Epithelial cell of esophagus (primary cell): ENCODE measurements at places on chromosomes 1 and 21.
A peak's percentile ranks its signal among the peaks of the same experiment; 100 is the strongest.

DNA sequence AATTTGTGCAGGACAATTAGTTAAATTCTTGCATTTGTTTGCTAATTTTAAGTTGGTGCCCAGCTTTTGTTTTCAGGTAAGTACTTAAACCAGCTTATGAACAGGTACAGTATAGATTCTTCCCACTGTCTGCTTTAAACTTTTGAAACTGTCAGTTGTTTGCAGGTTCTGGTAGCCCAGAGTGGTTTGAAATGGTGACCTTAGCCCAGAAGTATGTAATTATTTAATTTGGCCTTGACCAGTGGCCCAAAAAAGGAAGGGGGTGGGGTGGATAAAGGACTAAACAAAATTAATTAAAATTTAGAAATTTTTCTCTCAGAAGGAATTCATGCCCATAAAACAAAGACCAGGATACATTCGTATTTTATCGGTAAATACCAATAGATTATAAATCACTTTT is 69.0 kb downstream of the PTBP2 start:
- no peak for DNase-seq

- DNase-seq: no peak
Observed at GRCh38 chr1:36432616-36433015, 17.6 kb downstream of the OSCP1 start.

DNA sequence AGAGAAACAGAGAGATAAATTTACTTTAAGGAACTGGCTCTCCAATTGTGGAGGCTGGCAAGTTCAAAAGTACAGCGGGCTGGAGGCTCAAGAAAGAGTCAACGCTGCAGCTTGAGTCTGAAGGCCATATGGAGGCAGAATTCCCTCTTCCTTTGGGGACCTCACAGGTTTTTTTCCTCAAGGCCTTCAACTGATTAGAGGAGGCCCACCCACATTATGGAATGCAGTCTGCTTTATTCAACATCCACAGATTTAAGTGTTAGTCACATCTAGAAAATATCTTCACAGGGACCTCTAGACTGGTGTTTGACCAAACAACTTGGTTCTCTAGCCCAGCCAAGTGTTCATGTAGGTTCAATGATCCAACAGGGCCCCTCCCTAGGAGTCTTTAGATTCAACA is 117.8 kb downstream of the SLC35F3 start:
- DNase-seq: no peak

DNA sequence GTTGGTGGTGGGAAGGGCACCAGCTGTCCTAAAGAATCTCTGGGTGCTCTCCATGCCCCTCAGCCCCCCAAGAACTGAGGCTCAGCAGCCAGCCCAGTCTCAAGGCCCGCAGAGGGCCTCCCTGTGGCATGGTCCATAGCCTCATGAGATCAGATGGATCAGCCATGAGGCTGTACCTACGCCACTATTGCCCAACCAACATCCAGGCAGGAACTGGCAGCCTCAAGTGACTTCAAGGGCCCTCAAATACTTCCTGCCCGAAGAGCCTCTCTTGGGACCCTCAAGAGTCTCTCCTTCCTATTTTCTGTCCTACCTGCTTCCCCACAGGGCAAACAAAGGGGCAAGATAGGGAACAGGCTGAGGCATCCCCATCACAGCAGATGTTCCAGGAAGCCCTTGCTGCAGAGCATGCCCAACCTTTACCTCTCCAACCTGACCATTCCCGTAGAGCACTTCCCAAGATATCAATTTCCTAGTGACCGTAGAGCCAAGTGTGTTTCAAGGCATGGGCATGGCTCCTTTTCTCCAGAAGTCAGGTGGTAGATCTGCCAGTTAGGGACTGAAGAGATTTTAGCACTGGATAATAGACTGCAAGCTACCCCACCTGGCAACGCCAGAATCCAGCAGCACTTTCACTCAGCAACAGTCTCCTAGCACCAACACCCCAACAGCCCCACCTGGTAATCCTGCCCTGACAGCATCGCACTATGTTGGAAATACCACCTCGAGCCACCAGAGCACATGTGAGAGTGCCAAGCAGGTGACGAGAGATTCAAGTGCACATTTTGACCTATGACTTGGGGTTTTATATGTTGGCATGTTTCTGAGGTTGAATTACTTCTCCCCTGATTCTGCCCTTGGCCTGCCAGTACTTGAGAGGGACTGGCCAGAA is 13.7 kb upstream of the MFSD2A start:
- no peak for DNase-seq

DNA sequence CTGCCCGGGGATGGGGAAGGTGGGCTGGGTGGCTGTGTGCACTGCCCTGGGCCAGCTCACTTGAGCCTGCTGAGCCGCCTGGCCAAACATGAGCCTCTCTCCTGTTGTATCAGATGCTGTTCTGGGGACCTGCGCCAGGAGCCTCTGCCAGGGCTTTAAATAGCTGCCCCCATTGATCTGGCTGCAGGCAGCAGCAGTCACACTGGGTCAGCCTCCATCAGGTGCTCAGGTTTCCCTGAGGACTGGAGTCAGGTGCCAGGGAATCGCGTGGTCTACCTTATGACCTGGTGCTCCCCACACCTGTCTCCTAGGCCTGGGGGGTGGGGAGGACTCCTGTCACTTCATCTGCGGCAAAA is 700 bp upstream of the CCDC28B start:
- DNase-seq: no peak

DNA sequence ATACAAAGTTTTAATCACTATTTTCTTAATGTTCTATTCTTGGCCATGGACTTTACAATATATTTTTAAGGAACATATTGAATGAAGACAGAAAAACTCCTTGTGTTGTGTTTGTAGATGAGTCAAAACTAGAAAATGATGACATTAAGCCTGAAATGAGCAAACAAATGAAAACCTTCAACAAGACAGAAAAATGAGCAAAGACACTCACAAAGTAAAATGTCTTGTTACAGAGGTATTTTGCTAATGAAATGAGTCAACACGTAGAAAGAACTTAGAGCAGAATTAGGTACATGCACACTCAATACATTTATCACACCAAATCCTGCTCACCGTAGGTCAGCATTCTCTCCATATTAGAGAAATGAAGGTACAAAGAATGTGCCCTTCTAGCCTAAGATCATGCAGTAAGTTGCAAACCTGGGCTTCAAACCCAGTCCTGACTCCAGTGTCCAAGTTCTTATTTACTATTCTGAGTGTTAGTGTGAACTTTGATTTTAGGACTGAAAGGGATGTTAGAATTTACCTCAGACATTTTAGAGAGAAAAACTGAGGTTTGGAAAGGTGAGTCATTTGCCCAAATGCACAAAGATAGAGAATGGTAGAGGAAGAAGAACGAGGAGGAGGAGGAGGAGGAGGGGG is 133.9 kb upstream of the SGIP1 start:
- DNase-seq: no peak

GRCh38 chr1:111084999-111085398 is 54.9 kb downstream of the DRAM2 start:
- DNase-seq: no peak

- peak; percentile 60 for DNase-seq
Observed at GRCh38 chr21:45104560-45104959, 30.2 kb downstream of the ADARB1 start.

DNA sequence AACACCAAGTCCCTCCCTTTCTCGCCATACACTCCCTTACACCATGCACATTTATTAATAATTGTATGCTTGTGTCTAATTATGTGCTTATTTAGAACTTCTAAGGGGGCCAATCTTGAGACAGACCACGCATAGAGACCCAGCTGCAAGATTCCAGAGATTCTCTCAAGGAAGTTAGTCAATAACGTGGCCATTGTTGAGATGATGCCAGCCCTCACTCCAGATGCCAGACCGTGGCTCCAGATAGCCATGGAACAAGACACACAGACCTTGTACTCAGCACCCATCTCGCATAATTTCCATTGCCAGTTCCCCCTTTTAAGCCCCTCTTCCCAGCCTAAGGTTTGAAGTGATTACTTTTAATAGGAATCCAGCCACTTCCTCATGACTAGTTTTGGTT is 62.4 kb downstream of the DIRAS3 start:
- no peak for DNase-seq

- no peak for DNase-seq
Observed at GRCh38 chr1:182629499-182630096, 25.4 kb upstream of the RGS16 start.

DNA sequence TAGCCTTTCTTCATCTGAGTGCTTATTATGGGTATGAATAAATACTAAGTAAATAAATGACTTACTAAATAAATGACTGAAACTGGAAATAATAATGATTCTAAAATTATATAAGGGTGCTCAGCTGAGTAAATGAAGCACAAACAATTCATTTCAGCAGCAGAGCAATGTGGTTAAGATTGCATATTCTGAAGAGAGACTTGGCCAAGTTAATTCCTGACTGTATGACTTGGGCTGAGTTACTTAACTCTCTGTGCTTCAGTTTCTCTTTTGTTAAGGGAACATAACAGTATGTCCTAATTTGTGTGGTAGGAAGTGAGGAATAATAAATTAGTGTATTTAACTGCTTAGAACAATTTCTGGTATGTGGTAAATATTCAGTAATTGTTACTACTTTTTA is 19.1 kb downstream of the AGL start:
- DNase-seq: no peak

DNA sequence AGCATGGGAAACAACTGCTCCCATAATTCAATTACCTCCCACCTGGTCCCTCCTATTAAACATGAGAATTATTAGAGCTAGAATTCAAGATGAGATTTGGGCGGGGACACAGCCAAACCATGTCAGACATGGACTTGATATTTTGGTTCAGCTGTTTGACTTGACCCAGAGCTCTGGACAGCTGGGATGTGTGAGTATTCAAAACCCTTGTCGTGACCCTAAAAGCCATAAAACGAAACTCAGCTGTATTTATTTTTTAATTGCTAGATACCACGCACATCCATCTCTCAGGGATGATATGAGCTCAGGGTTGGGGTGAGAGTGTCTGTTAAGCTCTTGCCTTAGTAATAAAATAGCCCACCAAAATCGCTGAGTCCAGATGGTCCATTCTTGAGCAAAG is 45.4 kb downstream of the RCSD1 start:
- no peak for DNase-seq

GRCh38 chr21:29708401-29708800 is 231.4 kb downstream of the GRIK1 start:
- DNase-seq: no peak

- no peak for DNase-seq
Observed at GRCh38 chr1:95126846-95127245, 9.7 kb downstream of the TLCD4 start.

DNA sequence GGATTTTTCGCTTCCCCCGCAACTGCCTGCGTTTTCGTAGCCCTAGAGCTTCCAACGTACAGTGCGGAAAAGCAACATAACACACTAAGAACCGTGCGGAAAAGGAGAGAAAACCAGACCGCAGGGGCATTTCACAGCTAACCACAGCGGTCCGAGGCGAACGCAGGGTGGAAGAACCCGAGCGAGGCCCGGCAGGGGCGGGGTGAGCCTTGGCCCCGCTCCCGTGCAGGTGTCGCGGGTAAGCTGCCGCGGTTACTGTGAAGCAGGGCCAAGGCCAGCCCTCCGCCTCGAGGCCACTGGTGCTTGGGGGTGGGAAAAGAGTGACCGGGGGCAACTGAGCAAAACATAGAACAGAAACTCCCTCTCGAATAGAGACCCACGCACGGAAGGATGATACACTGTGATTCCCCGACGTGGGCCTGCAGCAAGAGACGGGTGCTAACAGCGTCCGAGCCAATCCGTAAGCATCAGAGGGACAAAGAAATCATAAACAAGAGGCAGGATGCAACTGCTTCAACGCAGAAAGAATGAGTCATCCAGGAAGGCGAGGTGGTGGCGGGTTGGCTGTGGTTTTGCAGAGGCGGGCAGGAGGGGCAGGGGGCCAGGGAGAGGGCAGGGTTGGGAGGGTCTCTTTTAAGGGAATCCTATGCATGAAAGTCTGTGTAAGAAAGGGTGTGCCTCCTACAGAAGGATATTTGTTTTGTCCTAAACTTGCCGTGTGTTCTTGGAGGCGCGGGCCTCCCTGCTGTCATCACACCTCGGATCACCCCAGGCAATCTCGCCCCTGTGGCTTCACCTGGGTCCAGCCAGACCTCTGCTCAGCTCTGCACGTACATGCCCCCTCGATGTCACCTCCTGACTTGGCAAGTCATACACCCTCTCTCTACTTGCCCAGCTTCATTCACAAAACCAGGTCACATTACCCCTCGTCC is 7.3 kb downstream of the GNG4 start:
- peak; percentile 65 for DNase-seq

GRCh38 chr1:58883888-58884482 is 100.1 kb upstream of the JUN start:
- no peak for DNase-seq

DNA sequence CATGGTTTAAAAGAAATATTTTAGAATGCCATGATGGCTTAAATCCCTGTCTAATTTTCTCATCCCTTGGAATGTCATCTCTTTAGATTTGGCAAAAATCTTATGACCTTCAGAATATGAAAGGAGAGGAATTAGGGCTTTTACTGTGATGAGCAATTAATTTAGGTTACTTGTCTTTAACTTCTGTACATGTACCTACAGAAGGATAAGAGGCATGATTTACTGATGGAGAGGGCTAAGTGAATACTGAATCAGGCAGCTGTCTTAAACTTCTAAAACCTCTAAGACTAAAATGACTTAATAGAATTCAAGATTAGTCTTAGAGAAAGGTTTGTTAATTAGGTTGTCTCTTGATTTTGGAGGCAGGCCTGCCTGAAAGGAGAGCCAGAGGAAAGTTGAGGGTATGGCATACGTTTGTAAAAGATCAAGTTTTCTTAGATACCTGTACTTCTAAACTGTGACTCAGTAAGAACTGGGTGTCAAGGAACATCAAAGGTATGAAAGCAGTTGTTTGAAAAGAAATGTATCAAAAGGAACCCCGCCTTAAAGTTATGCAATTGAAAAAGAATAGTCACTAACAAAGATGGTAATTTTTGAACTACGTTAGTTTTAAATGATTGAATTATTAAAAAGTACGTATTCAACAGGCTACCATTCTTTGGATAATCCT is 12.5 kb downstream of the MACO1 start:
- DNase-seq: peak; percentile 68

GRCh38 chr1:49026230-49026811 is 249.6 kb upstream of the BEND5 start:
- DNase-seq: no peak

GRCh38 chr21:33189824-33190223 is 39.9 kb upstream of the IFNAR2 start:
- DNase-seq: no peak
